ENCODE measurements at places on chromosomes 16 and 17.

GRCh38 chr16:89843409-89844350 is 15.4 kb downstream of the SPIRE2 start:
- DNase-seq = no peak

DNA sequence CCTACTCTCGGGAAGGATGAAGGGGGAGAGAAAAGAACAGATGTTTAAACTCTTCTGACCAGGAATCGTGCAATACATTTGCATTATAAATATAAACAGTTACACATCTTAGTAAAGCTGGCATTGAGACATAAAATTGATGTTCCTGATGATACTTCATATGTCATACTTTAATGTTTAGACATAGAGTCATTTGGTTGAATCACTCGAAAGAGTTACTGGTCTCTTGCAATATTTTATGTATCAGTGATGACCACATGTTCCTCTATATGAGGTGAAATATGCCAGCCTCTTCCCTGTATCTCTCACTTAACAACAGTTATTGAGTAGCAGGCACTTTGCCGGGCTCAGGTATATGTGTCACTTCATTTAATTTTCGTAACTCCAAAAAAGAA is 49.7 kb upstream of the PMFBP1 start:
- DNase-seq = no peak

DNA sequence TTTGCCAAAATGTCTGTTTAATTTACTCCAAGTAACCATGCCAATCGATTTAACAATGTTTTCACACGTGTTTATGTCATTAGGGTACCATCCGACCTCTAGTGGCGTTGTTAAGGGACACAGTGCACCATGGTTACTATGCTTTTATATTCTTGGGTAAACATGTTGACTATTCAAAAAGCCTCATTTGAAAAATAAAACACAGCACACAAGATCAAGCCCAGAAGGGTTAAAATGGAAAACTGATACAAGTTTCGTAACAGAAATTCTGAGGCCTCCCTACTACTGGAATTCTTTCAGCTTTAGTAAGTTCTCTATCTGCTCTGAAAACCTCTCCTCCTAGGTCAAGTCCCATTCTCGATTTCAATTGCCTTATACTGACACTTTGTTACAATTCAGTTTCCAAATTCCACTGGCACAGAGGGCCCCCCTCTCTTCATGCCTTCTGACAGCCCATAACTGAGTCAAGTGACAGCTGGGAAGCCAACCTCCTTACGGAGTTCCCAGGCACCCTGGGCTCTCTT is 2.1 kb downstream of the CFAP20 start:
- DNase-seq = peak; percentile 60

GRCh38 chr17:14672830-14673229 is 371.9 kb downstream of the HS3ST3B1 start:
- DNase-seq = peak; percentile 75

DNA sequence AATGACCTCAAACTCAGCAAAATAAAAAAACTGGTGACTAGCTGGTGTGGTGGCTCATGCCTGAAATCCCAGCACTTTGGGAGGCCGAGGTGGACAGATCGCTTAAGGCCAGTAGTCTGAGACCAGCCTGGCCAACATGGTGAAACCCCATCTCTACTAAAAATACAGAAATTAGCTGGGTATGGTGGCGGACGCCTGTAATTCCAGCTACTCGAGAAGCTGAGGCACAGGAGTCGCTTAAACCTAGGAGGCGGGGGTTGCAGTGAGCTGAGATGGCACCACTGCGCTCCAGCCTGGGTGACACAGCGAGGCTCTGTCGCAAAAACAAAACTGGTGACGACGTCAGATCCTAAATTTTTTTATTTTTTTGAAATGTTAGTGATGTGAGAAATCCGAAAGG is 82.6 kb upstream of the TOB1 start:
- DNase-seq = no peak

GRCh38 chr17:81391293-81391935 is 3.8 kb upstream of the BAHCC1 start:
- no peak for DNase-seq

GRCh38 chr16:57473176-57473840 is 10.8 kb downstream of the POLR2C start:
- DNase-seq = no peak

- no peak for DNase-seq
Observed at GRCh38 chr16:6749698-6750097, 582.9 kb upstream of the RBFOX1 start.

- no peak for DNase-seq
Observed at GRCh38 chr16:19857593-19858339, 26.9 kb downstream of the GPRC5B start.

GRCh38 chr17:11917415-11917814 is 79.9 kb downstream of the ZNF18 start:
- no peak for DNase-seq

Measured in fibroblast of villous mesenchyme (primary cell).